ENCODE measurements at places on chromosomes 5 and 9.
A peak's percentile ranks its signal among the peaks of the same experiment; 100 is the strongest.

GRCh38 chr5:9947225-9947714 is 302.4 kb downstream of the ATPSCKMT start:
- DNase-seq: no peak

DNA sequence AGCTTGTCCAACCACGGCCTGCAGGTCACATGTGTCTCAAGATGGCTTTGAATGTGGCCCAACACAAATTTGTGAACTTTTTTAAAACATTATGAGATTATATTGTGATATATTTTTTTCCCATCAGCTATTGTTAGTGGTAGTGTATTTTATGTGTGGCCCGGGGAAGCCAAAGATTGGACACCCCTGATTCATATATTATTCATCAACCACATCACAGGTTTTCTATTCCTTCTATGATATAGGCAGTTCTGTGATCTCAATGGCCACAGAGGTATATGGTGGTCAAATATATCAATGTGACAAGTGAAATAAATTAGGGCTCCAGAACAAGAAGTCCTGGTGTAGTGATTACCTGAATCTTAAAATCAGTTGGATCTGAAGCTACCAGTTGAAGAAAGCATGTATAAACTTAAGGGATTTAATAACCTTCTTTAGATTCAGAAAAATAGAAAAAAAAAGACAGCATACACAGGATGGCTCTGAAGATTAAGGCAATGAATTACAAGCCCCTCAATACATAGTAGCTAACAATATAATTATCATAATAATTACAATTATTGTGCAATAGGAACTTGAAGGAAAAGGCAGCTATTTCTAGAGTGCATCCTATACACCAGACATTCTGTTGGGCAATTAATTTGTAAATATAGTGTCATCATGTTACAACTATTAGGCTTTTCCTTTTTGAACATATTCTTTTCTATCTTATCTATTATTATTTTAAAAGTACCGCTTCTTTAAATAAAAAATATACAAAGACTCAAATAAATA is 530.4 kb upstream of the PTPRD start:
- no peak for DNase-seq

- DNase-seq: peak; percentile 26
Measured at GRCh38 chr5:151717416-151717815, 30.7 kb upstream of the SPARC start.

DNA sequence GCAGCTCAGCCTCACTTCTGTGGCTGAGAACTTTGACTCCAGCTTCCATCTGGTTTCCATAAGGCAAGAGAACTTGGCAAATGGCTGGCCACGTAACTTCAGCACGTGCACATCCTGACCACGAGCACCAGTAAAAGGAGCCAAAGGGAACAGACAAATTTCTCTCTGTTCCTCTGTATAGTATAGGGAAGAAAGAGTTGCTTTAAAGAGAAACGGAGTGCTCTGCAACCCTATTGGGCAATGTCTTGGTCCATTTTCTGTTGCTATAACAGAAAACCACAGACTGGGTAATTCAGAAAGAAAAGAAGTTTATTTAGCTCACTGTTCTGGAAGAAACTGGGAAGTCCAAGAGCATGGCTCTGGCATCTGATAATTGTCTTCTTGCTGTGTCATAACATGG is 558.7 kb downstream of the ACTL7B start:
- DNase-seq: peak; percentile 91

- no peak for DNase-seq
Measured at GRCh38 chr5:29853711-29854220, 1339.7 kb upstream of the CDH6 start.

- no peak for DNase-seq
Measured at GRCh38 chr9:93303806-93304573, 120.1 kb downstream of the WNK2 start.

GRCh38 chr5:172429201-172429940 is 25.0 kb downstream of the SH3PXD2B start:
- DNase-seq: peak; percentile 95

DNA sequence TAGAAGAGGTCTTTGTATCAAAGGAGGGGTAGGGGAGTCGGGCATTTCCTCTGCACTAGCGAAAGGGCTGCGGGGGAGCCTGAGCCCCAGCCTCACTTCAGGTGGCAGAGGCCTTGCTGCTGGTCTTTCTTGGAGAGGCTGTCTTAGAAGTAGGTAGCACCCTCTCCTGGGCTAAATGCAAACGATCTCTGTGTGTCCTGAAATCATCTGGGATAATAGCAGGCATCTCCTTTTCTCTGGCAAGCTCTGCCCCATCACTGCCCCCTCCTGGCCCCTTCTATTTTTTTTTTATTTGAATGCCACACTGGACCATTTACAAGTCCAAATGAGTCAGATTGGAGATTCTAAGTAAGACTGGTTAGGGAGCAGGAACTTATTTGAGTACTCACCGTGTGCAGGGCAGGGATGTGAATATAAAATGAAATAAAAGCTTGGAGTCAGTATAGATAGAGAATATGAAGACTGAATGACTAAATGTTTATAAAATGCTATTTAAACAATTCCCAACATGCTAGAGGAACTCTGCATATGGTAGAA is 137.1 kb downstream of the FGF1 start:
- DNase-seq: peak; percentile 69

GRCh38 chr5:166834246-166834645 is 1457.2 kb upstream of the WWC1 start:
- DNase-seq: no peak

- peak; percentile 53 for DNase-seq
Measured at GRCh38 chr9:99249619-99250018, 27.5 kb downstream of the SEC61B start.

DNA sequence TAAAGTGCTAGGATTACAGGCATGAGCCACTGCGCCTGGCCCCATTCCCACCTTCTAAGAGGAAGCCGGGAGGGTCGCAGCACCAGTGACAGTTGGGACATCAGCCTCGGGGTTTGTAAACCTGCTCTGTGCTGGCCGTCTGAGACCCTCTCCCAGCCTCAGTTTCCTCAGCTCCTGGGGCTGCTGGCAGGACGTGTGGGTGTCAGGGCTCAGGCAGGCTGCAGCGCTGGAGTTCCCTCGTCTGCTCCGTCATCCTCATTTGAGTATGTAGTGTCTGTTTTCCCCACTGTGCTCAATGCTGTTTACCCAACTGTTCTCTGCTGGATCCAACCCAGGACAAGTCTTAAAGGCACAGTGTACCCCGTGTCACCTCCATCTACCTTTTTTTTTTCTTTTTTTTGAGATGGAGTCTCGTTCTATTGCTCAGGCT is 2.0 kb upstream of the NINJ1 start:
- peak; percentile 57 for DNase-seq

DNA sequence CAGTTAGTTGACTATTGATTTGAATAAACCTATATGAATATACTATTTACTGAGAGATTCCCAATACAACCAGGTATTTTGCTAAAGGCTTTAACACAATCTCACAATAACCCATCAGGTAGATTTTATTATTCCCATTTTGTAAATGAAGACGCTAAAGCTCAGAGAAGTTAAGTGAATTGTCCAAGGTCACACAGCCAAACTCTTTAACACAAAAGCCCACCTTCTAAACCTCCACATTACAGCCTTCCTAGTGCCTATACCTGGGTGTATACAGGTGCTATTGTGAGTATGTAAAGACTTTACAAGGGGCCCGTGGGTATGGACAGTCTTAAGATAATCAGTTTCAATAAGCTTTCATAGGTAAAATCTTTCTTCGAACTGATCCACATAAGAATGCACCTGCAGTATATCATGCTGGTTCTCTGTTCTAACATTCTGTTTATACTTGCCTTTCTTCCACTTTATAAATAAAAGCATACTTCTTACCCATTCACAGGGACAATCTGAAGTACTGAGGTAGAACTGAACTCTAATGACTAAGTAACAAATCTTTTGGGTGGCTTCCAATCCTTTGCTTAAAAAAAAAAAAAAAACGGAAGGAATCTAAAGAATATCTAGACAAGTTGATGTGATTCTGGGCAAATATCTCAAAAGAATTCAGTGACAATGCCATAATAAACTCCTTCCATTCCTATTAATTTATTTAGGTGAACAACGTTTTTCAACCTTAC is 59.1 kb downstream of the PJA2 start:
- DNase-seq: no peak

DNA sequence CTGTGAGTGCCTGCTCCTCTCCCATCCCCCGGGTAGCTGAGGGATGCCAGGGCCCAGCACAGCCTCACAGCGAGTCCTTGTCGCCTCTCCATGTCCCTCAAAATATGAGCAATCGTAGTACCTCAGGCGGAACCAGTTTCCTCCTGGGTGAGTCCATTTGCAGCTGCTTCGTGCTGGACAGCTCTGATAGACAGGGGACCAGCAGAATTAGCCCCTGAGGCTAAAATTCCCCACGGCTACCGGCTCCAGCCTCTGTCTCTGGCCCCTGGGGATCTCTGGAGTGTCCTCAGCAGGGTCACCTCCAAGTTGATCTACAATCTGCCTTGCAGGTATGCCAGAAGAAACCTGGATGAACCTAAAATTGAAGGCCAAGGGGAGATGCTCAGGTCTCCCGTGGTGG is 115.8 kb upstream of the FBXL7 start:
- no peak for DNase-seq

GRCh38 chr5:152144556-152144955 is 219.9 kb upstream of the GLRA1 start:
- no peak for DNase-seq

GRCh38 chr9:114029311-114030170 is 48.6 kb downstream of the AMBP start:
- DNase-seq: no peak

- DNase-seq: no peak
Measured at GRCh38 chr5:132546108-132546507, 2.8 kb upstream of the IL5 start.

DNA sequence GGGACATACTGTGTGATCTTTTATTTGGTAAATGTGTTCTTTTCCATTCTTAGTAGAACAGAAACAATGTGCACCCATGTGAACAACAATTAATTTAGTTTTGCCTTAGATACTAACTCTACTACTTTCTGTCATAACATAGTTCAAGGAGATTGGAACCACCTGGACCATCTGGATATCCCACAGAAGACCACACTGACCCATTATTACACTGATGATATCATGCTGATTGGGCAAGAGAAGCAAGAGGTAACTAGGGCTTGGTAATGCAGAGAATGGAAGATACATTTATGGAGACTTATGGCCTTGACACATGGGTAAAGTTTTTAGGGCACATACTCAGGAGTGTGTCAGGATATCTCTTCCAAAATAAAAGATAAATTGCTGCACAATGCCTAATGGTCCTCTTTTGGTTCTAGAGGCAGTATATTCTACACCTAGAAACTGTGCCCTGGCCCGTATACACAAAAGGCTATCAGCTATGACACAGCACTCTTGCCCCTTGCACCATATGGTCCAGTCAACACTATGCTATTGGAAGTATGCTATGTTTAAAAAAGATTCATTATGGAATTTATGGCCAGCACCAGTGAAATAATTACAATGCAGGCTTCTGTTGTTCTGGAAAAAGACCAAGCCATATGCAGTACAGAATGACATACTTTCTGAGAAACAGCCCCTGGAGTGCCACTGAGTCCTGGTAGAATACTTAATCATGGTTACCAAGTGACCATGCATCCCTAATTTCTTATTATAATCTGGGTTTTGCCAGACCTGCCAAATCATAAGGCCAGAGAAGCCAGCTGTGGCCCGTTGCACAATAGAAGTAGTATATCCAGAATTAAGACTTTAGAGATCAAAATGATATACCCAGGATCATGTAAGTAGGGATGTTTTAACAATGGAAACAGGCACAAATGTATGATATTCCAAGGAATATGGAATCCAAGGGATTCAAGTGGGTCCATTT is 41.6 kb upstream of the MROH2B start:
- DNase-seq: no peak

DNA sequence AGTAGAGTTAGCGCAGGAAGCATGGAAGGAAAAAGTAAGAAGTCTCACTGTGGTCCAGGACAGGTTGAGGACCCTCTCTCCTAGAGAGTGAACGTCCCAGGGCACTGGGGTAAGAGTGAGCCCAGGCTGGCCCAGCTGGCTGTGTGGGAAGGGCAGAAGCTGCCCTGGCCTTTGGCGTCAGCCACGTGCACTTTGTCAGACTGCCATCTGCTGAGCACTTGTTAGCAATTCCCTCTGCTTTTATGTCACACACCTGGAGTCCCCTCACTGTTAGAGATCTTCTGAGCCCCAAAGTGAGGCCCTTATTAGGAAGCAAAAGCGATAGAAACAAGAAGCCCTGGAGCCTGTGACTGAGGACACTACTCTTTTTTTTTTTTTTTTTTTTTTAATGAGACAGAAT is 79.1 kb downstream of the UGCG start:
- DNase-seq: peak; percentile 68

GRCh38 chr9:79857188-79857587 is 285.4 kb downstream of the TLE4 start:
- peak; percentile 56 for DNase-seq

- DNase-seq: no peak
Measured at GRCh38 chr5:22764736-22765135, 88.4 kb downstream of the CDH12 start.

GRCh38 chr5:42593591-42593990 is 163.0 kb upstream of the CCDC152 start:
- peak; percentile 14 for DNase-seq

DNA sequence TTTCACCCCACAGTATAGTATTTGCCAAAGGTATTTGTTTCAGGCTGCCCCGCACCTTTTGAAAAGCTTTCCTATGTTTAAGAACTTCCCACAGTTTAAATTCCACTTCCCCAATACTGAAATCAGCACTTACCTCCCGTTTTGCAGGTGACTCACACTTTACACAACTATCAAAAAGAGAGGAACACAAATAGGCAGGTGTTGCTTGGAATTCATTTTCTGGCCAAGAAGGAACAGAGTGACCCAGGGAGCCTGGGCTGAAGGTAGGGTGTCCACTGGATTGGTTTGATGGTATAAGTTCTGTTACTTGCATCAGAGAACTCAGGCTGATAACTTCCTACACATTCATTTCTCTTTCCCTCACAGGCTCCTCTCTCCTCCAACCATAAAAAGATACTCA is 60.1 kb upstream of the SLC30A5 start:
- no peak for DNase-seq

DNA sequence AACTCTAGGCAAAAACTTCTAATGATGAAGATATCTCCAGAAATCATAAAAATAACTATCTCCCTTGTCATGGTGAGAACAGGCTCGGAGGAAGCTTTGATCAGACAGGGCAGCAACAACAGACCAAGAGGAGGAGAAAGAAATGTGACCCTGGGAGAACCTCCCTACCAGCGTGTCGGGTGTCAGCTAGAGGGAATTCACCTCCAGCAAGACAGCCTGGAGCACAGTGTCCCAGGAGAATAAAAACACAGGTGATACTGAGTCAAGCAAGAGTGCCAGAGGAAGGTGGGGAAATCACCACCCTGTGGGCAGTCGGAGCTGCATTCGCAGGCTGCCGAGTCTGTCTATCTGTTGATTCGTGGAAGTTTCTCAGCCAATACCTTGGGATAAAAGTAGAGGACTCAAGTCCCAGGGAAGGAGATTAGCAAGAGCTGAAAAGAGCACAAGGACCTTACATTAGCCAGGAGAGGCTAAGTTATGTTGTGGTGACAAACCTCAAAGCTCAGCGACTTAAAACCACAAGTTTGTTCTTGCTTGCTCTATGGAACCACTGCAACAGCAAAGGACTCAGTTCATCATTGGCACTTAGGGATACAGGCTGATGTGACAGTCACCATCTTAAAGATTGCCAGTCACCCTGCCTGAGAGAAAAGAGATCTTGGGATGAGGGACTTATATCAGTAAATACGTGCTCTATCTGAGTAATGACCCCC is 598.3 kb downstream of the CCDC171 start:
- DNase-seq: no peak
